Jurkat, Clone E6-1 (cell line): ENCODE measurements at places on chromosomes 5 and 9.

GRCh38 chr9:17881371-17881770 lies 302.5 kb downstream of the SH3GL2 start:
- DNase-seq = no peak

GRCh38 chr5:52767217-52767743 lies 20.4 kb upstream of the ITGA1 start:
- no peak for DNase-seq

DNA sequence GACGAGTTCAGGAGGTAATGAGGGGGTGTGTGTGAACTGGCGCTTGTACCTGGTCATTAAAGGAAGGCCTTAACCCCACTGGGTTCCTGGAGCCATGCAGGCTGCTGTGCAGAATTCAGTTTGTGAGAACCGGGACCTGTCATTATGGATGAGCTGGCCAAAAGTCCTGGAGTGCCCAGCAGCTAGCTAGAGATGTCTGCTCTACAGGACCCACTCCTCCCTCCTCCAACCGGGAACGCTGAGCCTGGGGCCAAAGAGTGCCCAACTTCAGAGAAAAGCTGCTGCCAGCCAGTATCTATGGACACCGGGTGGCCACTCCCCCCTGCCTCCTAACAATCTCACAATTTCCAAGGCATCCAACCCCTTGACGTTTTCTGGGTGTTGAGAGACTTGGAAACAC lies 1.2 kb downstream of the ENTREP1 start:
- no peak for DNase-seq

DNA sequence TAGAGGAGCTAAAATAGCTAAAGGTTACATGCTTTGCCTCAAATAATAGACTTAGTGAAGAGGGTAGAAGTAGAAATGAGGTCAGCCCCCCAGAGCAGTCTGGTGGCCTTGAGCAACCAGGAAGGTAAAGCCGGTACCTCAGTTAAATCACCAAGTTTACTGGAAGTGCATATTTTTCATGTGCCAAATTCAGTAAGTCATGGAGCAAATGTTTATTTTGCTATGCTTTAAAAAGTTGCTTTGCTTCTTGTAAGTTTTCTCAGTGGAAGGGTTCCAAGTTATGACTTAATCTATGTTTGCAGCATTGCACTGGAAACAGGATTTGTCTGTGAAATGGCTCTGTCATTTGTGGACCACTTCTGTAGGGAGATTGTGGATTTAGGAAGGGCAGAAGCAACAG lies 256.7 kb downstream of the ARRDC3 start:
- no peak for DNase-seq

- no peak for DNase-seq
These were observed 54.9 kb upstream of the C5orf46 start for GRCh38 chr5:147961208-147961749.

DNA sequence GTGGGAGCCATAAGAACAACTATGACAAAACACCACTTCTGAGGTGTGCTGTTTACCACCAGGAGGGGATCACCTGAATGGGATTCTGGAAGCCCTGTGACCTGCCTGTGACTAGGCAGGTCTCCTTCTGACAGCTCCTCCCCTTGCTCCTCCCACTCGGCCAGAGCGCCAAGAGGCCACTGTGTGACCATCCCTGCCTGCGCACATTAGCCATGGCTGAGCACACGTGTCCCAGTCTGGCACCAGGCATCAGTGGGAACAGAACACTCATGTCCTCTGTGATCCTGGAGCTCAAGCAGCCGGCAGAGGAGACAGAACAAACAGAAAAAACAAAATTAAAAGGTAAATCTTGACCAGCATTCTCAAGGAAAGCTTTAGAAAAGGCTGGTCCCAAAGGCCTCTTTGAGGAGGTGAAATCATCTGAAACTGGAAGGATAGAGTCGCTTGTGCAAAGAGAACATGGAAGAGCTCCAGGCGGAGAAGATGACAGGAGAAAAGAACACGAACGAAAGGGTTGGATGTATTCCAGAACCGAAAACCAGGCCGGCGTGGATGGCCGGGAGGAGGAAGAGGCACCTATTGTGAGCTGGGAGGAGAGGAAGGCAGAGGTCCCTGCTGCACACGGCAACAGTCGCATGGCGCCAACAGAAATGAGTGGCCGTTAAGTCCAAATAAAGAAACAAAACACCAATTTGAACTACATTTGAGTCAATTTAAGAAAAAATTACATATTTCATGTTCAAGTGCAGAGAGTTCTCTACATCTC lies 5.1 kb downstream of the MED10 start:
- no peak for DNase-seq

- DNase-seq = no peak
These were observed 11.3 kb downstream of the C5orf15 start for GRCh38 chr5:133957080-133957479.

DNA sequence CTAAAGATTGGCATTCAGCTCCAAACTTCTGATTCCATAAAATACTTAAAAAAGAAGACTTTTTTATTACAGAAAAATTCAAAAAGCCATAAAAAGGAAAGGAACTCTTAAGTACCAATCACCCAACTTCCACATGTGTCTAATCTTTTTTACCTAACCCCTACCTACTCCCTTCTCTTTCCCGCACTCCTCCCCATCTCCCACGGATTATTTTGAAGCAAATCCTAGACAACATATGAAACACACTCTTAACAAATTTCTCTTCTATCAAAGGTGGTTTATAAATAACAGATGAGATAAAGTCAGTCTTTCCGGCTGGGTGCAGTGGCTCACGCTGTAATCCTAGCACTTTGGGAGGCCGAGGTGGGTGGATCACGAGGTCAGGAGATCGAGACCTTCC lies 5.9 kb upstream of the DENND4C start:
- DNase-seq = no peak

DNA sequence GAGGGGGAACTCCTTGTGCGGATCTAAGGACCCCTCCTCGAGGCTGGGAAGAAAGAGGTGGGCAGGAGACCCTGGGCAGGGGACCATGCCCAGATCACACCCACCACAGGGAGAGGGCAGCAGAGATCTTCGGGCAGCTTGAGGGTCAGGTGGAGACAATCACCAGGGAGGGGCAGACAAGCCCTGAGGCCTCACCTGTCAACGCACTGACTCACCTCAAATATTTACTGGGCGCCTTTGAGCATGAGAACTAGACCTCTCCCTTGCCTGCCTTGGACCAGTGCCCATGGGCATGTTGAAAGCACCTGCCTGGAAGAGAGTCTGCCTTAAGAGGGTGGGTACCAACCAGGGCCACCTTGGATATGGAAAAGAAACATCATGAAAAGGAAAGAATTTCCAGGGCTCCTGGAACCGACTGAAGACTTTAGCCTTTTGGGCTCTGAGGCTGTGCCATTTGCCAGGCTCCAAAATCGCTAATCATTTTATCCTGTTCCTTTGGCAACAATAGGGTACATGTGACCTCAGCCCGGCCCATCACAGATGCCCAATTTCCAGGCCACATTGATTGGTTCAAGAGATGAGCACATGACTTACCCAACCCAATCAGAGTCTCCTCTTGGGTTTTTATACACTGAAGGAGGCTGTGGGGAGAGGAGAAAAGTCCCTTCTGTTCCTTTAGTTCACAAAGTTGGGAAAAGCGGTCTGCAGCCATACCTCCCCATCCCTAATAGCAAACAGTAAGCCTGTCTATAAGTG lies 10.4 kb upstream of the SPINK4 start:
- no peak for DNase-seq

- no peak for DNase-seq
These were observed 57.1 kb downstream of the KCNIP1 start for GRCh38 chr5:170560938-170561337.

GRCh38 chr5:126871441-126871840 lies 94.5 kb downstream of the LMNB1 start:
- DNase-seq = no peak

DNA sequence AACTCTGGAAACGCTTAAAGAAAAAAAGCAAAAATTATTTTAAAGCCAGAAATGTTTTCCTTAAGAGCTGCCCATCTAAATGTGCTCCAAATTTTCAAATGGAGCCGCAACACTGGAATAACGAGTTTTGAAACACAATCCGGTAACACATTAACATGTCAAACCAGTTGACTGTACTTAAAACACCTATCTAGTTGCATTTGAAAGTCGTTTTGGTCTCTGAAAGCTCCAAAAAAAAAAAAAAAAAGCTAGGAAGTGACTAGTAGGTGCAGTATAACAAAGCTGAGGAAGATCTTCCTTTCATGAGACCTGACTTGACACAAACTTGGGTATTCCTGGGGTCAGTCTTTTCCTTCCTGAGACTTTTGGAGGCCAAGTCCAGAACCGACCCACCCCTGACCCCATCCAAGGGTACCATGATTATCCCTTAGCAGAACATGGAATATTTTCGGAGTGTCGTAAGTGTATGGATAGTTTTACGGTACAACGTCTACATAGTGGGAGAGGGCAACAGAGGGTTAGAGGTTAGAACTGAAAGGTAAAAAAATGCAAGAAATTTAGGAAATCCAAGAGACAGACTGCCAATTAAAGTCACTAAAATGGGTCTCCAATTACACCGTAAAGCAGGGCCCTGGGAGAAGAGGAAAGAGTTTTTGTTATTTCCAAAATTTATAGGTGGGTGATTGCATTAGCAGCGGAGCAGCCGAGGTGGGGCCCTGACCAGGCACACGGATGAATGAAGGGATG lies 812 bp downstream of the CETN3 start:
- DNase-seq = no peak

- DNase-seq = peak; percentile 66
These were observed 31.4 kb downstream of the ACTBL2 start for GRCh38 chr5:57450991-57451876.

DNA sequence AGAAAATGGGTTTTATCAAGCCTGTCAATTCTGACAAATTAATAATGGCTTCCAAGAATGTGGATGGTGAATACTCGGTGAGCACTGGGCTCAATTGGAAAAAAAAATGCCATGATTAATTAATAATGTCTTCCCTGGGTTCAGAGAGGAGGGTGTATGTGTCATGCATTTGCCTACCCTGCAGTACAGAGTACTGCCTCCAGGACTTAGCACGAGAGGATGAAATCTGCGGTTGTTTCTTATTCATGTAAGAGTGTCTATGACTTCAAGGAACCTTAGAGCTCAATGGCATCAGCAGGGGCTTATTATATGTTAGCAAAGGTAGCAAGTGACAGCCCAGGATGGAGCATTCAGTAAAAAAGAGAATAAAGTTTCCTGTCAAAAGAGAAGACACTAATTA lies 132.7 kb downstream of the GRIA1 start:
- DNase-seq = no peak

DNA sequence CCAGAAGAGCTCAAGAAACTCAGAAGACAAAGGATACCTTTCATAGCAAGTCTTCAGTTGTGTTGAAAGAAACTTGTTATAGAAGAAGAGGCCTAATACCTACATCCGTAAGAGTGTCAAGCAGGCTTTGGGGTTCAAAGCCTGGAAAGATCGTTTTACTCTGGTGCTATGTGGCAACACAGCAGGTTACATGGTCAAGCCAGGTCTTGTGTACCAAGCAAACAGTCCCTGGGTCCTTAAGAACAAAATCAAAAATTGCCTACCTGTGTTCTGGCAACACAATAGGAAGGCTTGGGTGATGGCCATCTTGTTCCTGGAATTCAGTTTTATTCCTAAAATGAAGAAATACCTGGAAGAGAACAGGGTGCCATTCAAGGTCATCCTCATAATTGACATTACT lies 32.0 kb upstream of the LRRC19 start:
- DNase-seq = no peak

GRCh38 chr9:88179062-88179521 lies 40.8 kb upstream of the SPATA31C2 start:
- DNase-seq = peak; percentile 59

- no peak for DNase-seq
These were observed 25.8 kb downstream of the KLHL3 start for GRCh38 chr5:137710086-137710485.
